ENCODE measurements at places on chromosomes 16 and 17.
A peak's percentile ranks its signal among the peaks of the same experiment; 100 is the strongest.

- DNase-seq = no peak
Observed at GRCh38 chr16:61364990-61365389, 671.2 kb downstream of the CDH8 start.

GRCh38 chr16:81513204-81514040 is 68.8 kb downstream of the CMIP start:
- DNase-seq = peak; percentile 59

- peak; percentile 85 for DNase-seq
Observed at GRCh38 chr17:16589097-16589969, 20.3 kb upstream of the ZNF287 start.

DNA sequence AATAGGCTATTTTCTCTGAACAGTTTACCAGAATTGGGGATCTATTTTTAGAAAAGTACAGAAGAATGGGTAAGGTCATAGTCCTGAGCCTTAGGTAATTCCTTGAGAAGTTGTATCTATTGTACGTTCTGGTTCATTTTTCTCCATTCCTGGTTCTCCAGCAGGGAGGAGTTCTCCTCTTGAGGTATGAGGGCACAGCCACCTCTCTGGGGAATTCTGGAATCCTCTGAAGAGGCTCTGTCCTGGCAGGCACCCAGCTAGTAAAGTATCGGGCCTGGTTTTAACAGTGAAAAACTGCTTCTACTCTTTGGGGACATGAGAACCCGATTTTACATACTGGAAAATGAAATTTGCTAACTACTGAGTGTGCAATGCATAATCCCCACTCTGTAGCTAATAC is 19.6 kb upstream of the PMFBP1 start:
- no peak for DNase-seq

DNA sequence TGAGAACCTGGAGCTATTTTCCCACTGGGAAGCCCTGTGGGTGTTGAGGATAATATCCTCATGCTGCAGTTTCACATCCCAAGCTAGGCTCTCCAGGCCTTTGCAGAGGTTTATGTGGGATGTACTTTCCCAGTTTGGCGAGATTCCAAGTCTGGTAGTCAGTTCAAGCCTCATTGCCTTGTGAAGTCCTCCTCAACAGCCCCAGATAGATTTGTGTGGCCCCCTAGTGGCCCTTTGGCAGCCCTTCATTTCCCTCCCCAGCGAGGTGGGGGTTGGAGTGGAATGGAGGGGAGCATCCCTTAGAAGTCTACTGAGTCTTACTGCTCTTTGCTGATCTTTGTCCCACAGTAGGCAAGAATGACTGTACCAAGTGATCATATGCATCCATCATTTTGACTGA is 137.9 kb downstream of the CDH11 start:
- DNase-seq = peak; percentile 71

DNA sequence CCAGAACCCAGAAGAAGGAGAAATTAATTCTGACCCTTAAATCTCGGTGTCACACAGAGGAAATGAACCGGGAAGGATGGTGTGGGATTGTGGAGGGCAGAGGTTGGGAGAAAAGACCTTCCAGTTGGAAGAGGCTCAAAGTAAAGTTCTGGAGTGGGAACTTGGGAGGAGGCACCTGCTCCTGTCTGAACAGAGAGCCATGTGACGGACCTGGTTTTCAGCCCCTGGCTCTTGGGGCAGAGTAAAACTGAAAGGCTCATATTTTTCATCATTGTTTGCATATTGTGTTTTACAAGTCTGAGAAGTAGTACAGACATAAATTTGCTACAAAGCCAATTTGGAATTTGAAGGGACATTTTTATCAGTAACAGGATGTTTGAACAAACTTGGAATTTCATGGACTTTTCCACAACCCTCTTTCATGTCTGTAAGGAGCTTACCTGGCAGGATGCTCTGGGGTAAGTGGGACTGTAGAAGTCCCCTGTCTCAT is 24.4 kb upstream of the SEC14L1 start:
- DNase-seq = no peak

GRCh38 chr17:74467221-74467951 is 952 bp downstream of the CD300A start:
- no peak for DNase-seq

- no peak for DNase-seq
Observed at GRCh38 chr17:45233423-45233924, 11.8 kb downstream of the FMNL1 start.

- DNase-seq = no peak
Observed at GRCh38 chr17:69417545-69418483, 3.3 kb downstream of the MAP2K6 start.

GRCh38 chr17:33709881-33710280 is 416.8 kb upstream of the ASIC2 start:
- DNase-seq = no peak

GRCh38 chr17:49370971-49371834 is 9.2 kb upstream of the ZNF652 start:
- no peak for DNase-seq

GRCh38 chr16:85126705-85127378 is 14.6 kb upstream of the CIBAR2 start:
- DNase-seq = peak; percentile 89

DNA sequence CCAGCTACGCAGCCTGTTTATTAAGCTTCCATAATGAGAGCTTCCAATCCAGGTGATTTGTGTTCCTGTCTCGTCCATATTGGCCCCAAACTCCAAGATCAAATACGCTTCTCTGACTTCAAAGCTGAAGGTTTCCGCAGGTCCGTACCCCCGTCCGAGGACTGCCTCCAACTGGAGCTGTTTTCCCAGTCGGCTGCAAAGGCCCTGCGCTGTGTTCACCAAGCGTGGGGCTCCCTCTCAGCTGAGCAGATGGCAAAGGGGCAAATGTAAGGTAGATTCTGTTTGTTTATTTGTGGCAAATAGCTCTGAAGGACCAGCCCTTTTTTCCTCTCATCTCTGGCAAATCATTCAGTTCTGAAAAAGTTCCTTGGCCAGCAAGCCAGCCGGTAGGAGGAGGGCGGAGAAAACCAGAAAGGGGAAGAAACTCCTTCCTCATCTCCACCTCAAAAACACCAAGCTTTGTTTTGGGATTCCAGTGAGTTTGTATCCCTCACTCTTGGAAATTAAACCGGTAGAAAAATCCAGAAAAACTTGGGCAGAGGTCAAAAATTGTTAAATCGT is 35.2 kb downstream of the NXN start:
- no peak for DNase-seq

DNA sequence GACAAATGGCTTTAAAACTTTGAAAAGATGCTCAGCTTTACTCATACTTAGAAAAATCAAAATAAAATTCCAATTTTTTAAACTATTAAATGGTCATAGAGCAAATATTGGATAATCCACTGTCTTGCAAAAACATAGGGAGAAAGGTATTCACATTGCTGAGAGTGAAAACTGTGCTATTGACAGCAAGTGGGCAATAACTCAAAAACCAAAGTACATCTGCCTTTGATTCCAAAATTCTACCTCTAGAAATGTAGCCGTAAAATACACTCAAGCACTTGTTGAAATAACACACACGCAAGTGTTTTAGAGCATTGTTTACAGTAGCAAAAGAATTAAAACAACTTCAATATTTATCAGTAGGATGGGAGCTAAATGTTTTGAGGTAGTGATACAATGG is 210.6 kb upstream of the HS3ST3A1 start:
- DNase-seq = no peak

DNA sequence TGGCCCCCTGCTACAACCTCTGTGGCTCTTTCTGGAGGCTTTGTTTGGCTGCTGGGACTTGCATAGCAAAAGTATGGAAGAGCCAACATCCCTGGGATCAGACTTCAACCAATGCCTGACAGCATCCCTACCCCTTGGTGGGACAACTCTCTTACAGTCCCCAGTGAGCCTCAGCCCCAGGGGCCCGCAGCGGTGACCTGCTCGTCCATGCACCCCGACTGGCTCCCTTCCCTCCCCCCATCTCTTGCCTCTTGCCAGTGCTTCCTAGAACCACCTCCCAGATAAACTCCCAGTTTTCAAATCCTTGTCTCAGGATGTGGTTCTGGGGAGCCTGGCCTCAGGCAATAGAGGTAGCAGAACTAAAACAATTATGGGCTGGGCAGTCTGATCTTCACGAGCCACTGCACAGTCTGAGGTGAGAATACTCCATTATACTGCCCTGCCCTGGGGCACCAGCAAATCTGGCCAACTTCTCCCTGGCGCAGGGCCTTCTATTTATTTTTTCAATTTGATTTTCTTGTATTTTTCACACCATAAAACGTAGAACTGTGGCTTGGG is 86.6 kb upstream of the BRD7 start:
- DNase-seq = no peak

- peak; percentile 85 for DNase-seq
Observed at GRCh38 chr17:79988185-79988971, 47.3 kb downstream of the TBC1D16 start.

- DNase-seq = no peak
Observed at GRCh38 chr17:35486920-35487732, 38.6 kb upstream of the SLFN13 start.

DNA sequence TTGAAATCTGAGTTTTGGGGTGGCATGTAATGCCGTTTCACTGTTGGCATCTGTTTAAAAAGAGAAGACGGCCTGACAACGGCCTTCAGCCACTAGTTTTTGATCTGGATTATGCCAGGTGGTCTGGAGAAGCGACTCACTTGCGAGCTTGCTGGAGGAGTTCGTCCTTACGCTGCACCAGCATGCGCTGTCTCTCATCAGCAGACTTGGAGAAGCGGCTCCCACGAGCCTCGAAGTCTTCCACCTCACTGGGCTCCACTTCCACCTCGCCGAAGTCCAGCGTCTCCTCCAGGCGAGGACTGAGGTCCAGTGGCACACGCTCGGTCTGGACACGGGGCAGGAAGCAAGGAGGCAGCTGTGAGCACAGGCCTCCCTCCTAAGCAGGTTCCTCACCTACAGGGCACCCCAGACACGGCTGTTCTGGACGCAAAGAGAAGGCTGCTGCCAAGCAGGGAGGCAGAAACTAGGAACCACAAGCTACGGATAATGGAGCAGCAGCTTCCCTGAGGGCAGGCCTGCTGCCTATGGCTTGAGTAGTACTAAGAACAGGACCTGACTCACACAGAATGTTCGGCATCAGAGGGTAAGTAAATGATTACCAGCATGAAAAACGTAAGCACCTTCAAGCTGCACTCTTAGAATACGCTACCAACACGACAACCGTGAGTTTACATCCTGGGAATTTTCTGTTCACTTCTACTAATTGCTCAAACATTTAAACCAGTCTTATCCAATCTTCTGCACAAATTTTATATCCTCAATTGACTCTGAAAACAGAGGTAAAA is 61.4 kb downstream of the AMFR start:
- no peak for DNase-seq

DNA sequence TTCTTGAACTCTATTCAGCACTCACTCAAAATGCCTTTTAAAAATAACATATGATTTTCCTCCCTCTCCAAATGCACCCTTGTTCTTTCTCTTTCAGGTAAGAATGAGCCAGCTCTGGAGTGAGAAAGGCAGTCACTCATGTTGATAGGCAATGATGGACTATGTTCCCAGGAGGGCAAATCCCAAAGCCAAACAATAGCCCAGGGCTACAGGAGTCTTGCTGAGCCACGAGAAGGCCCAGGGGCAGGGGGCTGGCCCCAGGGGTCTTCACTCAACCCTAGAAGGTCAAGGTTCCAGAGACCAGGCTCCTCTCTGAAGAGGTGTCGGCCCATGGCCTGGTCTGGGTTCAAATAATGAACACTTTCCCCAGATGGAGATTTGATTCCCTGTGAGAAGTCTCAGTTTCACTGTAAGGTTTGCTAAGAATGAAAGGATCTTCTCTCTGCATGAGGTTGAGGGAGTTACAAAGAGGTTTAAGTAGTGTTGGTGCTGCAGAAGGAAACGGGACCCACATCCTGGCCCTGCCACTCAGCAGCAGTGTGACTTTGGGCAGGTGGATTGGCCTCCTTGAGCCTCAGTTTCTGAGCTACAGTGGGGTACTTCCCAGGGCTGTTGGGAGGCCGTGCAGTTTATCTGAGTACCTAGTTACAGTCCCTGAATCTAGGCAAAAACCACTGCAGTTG is 49.0 kb downstream of the RTN4RL1 start:
- DNase-seq = no peak

DNA sequence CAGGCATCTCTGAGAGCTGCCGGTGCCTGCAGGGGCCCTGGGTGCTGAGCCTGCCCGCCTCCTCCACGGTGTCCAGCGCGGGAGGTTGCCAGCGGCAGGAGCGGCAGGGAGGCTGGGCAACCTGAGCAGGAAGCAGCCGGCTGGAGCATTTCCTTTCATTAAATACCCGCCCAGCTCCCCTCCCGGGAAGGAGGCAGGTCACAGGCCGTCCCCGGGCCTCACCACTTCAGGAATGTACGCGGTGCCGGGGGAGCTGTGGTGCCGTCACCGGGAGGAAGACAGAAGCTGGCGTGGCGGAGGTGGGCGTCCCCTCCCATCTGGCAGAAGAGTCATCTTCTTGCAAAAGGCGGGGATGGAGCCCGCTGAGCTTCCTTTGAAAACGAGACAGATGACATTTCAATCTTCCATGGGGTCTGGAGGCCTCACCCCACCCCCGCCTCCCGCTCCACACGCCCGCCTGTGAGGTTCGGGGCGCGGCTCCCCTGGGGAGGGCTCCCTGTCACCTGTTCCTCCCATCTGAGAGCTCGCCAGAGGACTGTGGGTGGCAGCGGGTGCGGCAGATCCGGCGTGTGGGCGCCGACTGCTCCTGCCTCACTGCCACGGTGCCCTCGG is 16.0 kb downstream of the SOX8 start:
- peak; percentile 69 for DNase-seq

DNA sequence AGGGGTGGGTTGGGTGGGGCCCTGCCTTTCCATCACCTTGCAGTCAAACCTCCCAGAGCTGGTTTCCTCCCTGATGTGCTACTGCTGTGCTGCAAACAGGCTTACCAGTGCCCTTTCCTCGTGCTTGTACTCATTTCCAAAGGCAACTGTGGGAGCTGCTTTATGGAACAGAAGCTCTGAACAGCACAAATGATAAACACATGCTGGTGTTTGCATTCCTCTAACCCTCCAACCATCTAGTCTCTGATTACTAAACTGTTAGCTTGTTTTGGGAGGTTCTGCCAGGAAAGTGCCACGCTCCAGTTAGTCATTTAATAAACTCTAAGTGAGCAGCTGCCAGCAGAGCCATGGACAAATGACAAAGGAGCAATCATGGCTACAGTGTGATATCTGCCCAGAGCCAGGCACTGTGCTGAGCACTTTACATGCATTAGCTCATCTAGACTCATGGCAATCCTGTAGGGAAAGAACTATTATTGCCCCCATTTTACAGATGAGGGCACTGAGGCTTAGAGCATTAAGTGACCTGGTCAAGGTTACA is 110.4 kb downstream of the VAT1L start:
- no peak for DNase-seq

DNA sequence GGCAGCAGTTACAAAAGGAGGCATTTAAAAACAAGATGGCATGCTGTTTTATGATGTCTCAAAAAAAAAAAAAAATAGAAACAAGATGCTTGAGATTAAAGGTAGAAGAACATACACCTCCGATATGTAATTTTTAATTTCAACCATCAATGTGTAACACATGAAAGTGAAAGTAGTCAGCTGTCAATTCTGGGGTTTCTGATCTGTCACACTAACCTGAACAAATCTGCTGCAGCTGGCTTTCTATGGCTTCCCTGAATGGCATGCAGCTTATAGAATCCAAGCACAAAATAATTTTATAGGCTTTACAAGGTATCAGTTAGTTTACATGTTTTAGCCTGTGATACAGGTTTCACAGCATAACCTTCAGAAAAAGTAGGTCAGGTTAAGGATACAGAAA is 13.5 kb downstream of the GLYR1 start:
- no peak for DNase-seq
